Activated CD4-positive, alpha-beta T cell treated with anti-CD3 and anti-CD28 coated beads, Interleukin-2, amount 50 U/mL, for 1 hour (primary cell): ENCODE measurements at places on chromosomes 6 and 20.

- no peak for DNase-seq
Observed at GRCh38 chr6:151179321-151179720, 60.4 kb upstream of the AKAP12 start.

- no peak for DNase-seq
Observed at GRCh38 chr6:104162036-104162669, 697.6 kb downstream of the HACE1 start.

- no peak for DNase-seq
Observed at GRCh38 chr6:113143206-113143605, 713.9 kb upstream of the MARCKS start.

GRCh38 chr20:1820138-1821079 is 74.8 kb upstream of the SIRPA start:
- DNase-seq = no peak
